ENCODE measurements at places on chromosomes 13 and 19.

GRCh38 chr19:51739466-51740213 is 12.0 kb downstream of the FPR1 start:
- DNase-seq, result no peak

- no peak for DNase-seq
These were observed 42.9 kb upstream of the URAD start for GRCh38 chr13:28031220-28031895.

DNA sequence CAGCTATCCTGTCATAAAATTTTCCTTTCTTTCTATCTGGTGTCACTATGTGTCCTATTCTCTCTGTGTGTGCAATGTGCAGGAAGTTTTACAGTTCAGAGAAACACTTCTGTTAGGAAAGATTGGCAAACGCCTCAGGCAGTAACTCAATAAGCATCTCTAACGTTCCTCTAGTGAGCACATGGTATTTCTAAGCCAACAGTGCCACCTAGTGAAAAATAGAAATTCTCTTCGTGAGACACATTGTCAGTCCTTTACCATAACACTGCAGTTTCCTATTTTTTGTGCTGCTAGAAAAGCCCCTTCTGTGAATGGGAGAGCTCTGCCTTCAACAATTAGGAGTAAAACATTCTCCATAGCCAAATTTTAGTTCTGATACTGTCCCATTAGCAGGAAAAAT is 50.7 kb downstream of the ZNF723 start:
- DNase-seq, result no peak

GRCh38 chr13:24627090-24627714 is 53.0 kb upstream of the ATP12A start:
- DNase-seq, result no peak

DNA sequence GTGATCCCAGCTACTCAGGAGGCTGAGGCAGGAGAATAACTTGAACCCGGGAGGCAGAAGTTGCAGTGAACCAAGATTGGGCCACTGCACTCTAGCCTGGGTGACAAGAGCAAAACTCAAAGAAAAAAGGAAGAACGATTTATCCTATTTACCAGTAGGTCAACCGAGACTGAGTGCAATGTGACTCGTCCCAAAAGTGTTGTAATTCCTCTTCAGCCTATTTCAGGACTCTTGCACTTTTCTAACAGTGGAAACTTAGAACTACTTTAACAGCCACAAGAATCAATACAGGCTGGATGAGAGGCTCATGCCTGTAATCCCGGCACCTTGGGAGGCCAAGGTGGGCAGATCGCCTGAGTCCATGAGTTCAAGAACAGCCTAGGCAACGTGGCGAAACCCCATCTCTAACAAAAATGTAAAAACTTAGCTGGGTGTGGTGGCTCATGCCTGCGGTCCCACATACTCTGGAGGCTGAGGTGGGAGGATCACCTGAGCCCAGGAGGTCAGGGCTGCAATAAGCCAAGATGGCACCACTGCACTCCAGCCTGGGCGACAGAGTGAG is 4.3 kb upstream of the NR1H2 start:
- no peak for DNase-seq

GRCh38 chr19:1811472-1811894 is 593 bp downstream of the ATP8B3 start:
- DNase-seq, result peak; percentile 29

DNA sequence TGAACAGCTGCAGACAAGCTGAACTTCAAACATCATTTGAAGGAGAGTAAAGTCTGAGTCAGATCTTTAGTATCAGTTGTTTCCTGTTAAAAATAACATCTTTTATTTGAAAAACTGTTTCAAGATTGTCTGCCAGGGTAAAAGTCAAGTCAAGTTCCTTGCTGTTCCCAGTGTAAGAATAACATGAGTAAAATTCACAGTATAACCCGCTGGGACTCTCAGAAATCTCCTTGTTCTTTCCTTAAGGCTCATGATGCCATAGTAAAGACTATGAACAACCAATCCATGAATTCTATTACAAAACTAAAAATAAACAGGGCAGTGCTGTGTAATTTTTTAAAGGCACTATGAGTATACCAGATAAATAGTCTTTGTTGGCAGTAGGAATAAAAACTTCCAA is 112.9 kb downstream of the IRS2 start:
- no peak for DNase-seq

- DNase-seq, result no peak
These were observed 1184.0 kb downstream of the UQCRFS1 start for GRCh38 chr19:28028881-28029444.

DNA sequence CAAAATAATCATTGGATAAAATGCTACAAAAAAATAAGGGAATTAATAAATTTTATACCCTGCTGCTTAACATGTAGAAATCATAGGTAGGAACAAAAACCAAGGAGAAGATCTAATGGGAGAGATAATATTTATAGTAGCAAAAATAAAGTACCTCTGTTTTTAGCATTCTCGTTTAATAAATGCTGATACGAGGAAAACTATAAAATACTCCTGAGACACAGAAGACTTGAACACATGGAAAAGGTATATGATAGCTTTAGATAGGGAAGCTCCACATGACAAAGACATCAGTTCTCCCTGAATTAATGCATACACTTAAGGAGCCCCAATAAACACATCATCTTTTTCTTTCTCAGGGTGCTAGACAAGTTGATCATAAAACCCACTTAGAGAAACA is 44.6 kb upstream of the MCF2L start:
- DNase-seq, result no peak

GRCh38 chr19:38640368-38640767 is 7.1 kb upstream of the ACTN4 start:
- DNase-seq, result no peak

DNA sequence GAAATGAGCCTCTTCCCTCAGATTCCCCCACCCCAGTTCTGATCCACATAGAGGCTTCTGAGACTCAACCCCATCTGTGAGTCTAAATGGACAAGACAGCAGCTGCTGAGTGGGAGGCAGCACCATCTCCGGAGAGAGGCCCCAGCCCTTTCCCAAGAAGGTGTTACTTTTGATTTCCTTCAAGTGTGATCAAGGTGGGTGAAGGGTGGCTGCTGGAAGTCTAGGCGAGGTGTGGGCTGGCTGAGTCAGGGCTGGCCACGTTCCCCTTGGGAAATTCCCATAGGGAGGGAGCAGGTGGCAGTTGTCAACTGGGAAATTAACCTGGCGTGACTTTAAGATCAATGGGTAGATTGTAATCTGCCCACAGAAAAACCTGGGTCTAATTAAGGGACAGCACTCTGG is 148.0 kb downstream of the FOXO1 start:
- no peak for DNase-seq

DNA sequence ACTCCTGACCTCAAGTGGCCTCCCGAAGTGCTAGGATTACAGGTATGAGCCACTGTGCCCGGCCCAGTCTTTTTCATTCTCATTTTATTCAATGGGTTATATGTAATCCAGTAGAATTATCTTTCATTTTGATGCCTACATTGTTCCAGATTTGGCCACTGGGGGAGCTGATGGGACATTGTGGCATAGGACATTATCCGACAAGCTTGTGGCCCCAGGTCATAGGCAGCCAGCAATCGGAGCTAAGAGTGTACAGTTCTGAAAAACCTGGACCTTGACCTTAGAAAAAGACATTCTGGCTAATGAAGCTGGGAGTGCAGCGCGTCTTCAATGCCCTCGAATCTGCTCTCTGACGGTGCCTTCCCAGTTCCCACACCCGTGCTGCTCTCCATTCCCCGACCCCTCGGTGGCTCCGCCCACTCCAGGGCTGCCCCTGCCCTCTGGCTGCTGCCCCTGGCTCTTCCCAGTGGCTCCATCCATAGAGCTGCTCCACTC is 108.7 kb downstream of the TEX29 start:
- peak; percentile 45 for DNase-seq

- peak; percentile 49 for DNase-seq
These were observed at the start of gene KLC3 for GRCh38 chr19:45340232-45340898. KLC3 (plus strand) TSS chr19:45340750; CDS start chr19:45345542, 4,792 bp downstream.

- DNase-seq, result no peak
These were observed 149.0 kb downstream of the HS6ST3 start for GRCh38 chr13:96238861-96239260.

- DNase-seq, result peak; percentile 0
These were observed 29.0 kb upstream of the NBEA start for GRCh38 chr13:34913040-34913439.

GRCh38 chr19:55067869-55068268 is 4.9 kb upstream of the RDH13 start:
- no peak for DNase-seq

DNA sequence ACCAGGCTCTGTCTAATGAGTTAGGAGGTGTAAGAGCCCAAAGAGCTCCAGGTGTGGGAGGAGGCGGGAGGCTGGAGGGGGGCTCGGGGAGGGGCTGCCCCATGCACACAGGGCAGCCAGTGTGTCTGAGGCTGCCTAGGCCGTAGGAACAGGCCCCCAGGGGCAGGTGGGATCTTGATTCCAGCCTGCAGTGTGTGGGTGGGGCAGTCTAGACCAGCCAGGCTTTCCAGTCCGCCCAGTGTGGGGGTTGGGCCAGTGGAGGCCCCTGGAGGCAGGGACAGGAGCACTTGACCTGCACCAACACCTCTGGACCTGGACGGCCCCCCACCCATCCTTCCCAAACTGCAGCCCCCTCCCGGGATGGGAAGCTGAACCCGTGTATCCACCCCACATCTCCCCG is 5.4 kb upstream of the CAMSAP3 start:
- no peak for DNase-seq

DNA sequence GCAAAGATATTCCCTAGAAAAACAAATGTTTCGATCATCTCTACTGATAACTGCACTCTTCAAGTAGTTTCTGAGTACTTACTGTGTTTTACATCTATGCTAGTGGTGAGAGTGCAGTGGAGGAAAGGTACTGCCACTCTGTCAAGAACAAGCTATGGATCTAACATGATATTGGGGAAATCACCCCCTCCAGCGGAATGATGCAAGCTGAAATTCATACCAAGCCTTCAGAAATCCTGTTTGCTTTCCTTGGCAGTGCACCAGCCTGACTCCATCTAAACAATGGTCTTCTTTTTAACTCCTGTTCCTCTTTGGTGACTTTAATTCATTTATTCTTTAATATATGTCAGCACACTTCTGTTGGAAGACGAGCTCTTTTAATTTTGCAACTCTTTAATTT is 238.0 kb downstream of the PCDH9 start:
- peak; percentile 19 for DNase-seq

DNA sequence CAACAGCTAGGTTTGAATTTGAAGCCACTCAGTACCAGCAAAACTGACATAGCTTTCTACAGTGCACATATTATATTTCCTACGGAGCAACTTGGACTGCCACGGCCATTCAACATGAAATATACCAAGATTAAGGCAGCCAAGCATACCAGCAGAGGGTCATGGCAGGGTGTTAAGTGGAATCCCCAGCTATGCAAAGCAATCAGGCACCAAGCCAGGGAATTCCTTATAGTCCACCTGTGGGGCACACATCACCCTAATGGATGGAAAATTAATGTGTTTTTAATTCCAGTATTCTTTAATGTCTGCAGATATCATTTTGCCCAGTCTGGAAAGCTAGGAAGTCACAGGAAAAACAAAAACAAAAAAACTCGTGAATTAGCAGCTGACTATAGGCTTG is 1190.3 kb downstream of the EFNB2 start:
- no peak for DNase-seq

- no peak for DNase-seq
These were observed 1891.6 kb upstream of the PCDH20 start for GRCh38 chr13:63307228-63307627.

DNA sequence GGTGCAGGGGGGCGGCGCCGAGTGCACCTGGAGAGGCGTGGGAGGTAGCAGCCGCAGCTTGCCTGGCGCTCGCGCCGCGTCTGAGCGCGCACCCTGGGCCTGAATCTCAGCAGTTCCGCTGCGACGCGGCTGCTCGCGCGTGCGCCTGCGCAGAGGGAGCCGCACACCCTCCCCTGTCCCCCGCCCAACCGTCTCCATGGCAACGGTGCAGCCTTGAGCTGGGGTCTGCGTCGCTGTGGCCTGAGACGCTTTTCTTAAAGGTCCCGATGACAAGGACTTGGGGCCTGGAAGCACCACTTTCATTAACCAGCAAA is at the start of gene PNMA8B:
PNMA8B (minus strand) TSS at position 82 of the 314 bp plus-strand sequence. CDS start 402 bp downstream, outside the sequence.
- peak; percentile 81 for DNase-seq

DNA sequence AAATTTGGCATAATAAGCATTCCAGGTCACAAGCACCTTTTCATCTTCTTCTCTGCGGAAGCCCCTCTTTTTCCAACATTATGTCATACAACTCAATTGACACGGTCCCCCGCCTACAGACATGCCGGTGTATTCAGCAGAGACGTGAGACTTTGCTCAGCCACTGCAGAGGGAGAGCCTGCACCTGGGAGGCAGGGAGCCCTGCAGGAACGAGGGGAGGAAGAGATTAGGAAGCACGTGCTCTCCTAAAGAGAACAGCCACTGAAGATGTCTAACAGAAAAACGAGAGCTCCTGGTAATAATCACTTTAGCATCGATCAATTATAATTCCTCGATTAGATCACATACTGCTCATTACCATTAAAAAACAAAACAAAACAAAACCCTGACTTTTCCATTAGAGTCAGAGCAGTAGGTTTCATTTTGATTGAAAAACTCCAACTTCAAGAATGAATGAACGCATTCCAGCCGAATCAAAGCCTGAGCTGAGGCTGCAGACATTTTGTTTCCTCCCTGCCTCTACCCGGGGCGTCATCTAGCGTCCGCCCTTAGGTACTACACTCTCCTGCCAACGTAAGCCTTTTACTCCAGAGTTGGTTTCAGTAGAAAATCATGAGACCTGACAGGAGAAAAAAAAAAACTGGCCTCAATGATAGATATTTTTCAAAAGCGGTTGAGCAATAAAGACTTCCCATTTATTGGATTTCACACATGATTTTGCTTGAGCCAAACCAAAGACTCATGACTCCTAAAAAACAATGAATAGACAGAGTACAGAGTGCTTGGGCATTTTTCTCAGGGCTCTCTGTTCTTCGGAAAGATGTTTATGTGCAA is 194.5 kb downstream of the KATNAL1 start:
- DNase-seq, result peak; percentile 74

DNA sequence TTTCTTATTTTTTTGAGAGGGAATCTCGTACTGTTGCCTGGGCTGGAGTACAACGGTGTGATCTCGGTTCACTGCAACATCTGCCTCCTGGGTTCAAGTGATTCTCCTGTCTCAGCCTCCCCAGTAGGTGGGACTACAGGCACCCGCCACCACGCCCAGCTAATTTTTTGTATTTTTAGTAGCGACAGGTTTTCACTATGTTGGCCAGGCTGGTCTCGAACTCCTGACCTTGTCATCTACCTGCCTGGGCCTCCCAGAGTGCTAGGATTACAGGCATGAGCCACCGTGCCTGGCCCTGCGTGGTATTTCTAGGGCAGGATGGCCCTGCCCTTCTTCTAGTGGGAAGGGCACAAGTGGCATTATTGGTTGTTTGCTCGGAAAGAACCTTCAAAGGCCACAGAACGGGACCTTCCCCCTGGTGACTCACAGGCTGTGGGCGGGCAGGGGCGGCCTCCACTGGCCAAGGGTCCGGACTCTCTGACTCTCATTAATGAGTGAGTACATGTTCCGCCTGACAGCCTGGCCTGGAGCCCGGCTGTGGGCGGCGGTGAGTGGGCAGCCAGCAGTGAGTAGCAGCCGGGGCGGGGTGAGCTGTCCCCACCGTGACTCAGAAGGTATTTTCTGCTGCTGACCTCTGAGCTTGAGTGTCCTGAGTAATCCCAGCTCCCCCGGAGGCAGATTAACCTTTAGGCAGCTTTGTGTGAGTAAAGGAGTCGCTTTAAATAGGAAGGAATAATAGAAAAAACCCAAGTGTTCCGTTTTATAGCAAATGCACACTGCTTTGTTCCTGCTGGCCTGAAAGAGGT is 5.1 kb downstream of the DOT1L start:
- DNase-seq, result no peak
